ENCODE measurements at places on chromosomes 1 and 21.

- DNase-seq, result peak; percentile 19
Observed at GRCh38 chr1:171817511-171818265, 23.6 kb upstream of the DNM3 start.

DNA sequence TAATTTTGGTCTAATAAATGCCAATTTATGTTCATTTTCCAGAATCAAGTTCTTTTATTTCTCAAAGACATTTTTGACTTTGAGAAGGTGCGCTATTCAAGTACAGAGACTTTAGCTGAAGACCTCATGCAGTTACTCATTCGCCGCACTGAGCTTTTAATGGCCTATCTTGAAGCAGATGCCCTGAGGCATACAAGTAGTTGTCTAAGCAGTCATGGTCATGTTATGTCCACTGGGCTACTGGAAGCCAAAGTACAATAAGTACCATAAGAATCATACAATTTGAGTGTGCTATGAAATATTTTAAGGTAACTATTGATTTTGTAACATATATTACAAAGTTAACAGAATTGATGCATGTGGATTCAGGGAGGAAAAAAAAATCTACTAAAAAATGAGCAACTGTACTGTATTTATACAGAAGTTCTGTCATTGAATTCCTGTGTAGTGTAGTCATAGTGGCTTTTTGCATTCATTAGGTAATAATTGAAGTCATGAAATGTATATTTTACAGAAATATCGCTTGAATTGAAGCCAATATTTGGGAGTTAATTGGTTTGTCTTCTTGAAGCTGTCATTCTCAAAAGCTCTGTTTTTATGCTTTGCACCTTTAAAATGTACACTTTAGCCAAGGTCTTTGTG lies 13.5 kb upstream of the NEXN start:
- no peak for DNase-seq

DNA sequence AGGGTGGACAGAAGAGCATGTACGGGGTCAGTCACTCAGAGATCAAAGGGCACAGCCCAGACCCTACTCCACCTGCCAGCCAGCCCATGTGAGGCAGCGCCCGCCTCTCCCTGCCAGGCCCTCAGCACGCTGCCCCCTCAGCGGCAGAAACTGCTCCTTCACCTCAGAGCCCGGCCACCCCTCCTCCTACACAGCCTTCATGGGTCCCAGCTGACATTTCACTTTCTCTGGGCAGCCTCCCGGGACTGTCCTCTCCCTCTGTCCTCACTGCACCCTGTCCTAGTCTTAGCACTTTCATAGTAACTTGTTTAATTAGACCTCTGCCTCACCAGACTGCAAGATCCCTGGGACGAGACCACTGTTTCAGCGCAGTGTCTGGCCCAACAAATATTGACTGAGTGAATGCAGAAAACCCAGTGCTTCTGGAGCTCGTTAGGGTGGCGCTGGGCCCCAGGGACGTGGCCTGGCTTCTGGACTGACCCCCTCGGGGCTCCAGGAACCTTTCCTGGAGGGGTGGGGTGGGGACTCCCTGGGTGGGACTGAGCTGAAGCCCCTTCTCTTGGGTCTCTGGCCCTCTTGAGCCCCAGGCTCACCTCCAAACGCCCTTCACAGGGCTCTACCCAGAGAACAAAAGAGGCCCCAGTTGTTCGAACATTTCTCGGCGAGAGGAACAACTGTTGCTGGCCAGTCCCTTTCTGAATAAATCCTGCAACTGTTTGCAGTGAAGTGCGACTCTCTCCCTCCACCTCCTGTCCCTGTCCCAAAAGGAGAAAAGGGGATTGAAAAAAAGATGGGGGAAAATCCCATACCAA lies 114.9 kb downstream of the CASZ1 start:
- DNase-seq, result no peak

- no peak for DNase-seq
Observed at GRCh38 chr1:185049670-185050069, 4.3 kb downstream of the RNF2 start.

GRCh38 chr1:29593601-29594382 lies 357.5 kb downstream of the PTPRU start:
- DNase-seq, result no peak

GRCh38 chr1:101317590-101317989 lies 80.8 kb downstream of the S1PR1 start:
- no peak for DNase-seq

DNA sequence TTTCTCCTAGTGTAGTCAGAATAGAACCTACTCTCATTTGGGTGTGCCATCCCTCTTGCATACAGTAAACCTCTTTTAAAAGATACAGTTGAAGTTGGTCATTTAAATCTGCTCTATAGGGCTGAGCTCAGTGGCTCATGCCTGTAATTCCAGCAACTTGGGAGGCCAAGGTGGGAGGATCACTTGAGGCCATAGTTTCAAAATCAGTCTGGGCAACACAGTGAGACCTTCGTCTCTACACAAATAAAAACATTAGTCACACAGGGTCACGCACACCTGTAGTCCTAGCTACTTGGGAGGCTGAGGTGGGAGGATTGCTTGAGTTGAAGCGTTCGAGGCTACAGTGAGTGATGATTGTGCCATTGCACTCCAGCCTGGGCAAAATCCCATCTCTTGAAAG lies 183.8 kb downstream of the LHX8 start:
- no peak for DNase-seq

DNA sequence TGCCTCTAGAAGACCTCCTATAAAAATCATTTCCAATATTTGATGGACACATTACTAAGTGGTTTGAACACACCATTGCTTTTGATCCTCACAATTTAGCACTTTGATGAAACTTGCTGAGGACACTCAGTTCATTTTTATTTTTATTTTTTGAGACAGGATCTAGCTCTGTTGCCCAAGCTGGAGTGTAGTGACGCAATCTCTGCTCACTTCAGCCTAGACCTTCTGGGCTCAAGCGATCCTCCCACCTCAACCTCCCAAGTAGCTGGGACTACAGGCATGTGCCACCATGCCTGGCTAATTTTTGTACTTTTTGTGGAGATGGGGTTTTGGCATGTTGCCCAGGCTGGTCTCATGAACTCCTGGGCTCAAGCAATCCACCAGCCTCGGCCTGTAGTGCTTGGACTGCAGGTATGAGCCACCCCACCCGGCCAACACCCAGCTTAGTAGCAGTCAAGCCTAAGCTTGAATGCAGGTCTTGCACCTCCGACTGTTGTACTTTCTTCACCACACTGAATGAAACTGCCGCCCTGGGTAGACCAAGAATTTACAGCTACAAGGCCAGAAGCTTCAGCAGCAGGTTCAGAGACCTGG lies 24.8 kb upstream of the ATP2B4 start:
- no peak for DNase-seq

- DNase-seq, result no peak
Observed at GRCh38 chr21:42039470-42039901, 29.3 kb upstream of the ZBTB21 start.

GRCh38 chr21:45594721-45595489 lies 48.6 kb upstream of the PCBP3 start:
- DNase-seq, result no peak

GRCh38 chr1:224761245-224761644 lies 145.1 kb downstream of the CNIH3 start:
- DNase-seq, result no peak

DNA sequence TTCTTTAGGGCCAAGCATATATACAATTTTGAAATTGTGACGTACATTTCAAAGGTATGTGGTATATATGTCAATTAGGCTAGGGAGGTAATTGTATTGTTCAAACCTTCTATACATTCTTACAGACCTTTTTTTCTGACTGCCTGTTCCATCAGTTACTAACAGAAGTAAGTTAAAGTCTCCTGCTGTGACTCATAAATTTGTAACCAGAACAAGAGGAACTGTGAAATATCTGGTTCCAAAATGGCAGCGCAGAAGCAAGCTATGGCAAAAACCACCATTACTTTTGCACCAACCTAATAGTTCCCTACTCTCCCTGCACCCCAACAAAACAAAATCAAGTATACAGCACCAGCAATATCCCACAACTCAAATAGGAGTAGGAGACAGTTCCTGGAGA lies 93.6 kb downstream of the ENAH start:
- no peak for DNase-seq

- no peak for DNase-seq
Observed at GRCh38 chr21:43855955-43856354, 9.1 kb upstream of the AGPAT3 start.

DNA sequence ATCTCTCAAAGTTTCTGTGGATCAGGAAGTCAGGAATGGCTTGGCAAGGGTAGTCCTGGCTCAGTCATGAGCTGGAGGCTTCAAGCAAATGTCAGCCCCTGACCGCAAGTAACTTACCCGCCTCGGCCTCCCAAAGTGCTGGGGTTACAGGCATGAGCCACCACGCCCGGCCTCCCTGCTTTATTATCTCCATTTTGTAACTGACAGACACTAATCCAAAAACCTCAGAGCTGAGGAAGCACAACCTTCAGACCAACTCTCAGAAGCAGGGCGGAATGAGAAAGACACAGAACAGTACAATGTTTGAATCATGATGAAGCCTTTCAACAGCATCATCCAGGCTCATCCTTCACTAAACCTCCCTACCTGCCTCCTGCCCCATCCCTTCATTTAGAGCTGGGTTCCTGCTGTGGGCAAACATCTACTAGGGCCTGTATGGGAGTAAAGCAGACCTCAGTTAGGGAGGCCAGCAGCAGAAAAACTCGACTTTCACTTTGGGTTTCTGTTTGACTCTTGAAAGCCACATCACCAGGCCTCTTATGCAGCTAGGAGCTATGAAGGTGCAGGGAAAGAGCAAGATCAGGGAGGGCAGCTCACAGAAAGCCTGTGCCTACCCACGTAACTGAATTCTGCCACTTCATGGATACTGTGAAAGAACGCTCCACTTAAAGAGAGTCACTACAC lies 84.4 kb upstream of the RAB4A start:
- DNase-seq, result no peak

GRCh38 chr1:156910309-156910782 lies 10.1 kb upstream of the LRRC71 start:
- no peak for DNase-seq

DNA sequence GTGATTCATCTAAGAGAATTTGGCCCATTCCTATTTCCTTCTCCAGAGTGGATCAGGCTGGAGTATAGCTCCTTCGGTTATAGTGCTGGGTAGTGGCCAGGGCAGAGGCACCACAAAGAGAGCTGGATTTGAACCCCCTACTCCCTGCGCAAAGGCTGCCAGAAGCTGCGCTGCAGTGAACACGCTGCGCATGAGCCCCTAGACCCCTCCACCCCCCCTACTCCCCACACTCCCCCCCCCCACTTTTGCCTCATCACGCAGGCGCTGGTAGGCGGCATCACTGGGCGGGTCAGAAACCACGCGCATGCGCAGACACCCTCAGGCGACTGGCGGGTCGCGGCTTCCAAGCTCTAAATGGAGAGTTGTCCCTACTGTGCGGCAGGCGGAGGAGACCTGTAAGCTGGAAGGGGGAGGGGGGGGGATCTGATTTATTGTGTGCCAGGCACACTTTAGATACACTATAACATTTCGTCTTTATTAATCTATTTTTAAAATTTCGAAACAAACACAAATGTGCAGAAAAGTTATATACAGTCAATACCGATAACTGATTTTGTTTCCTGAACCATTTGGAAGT lies 38.7 kb upstream of the HMGN1 start:
- peak; percentile 88 for DNase-seq

- DNase-seq, result no peak
Observed at GRCh38 chr1:89624314-89624713, 8.6 kb upstream of the LRRC8C start.

GRCh38 chr21:41725421-41726031 lies 41.3 kb downstream of the RIPK4 start:
- no peak for DNase-seq

All from stimulated activated CD4-positive, alpha-beta T cell treated with anti-CD3 and anti-CD28 coated beads, Interleukin-15, amount 100 ng/mL, for 48 hours (primary cell).